ENCODE measurements at places on chromosomes 13 and 19. TPM values are rescaled to one million over a fixed set of nuclear protein-coding genes. Genes with fewer than 3 reads are reported as not detected.

UNC13A gene
- 57.4 TPM for polyA plus RNA-seq

PALM gene
- polyA plus RNA-seq: 260 TPM

DNA sequence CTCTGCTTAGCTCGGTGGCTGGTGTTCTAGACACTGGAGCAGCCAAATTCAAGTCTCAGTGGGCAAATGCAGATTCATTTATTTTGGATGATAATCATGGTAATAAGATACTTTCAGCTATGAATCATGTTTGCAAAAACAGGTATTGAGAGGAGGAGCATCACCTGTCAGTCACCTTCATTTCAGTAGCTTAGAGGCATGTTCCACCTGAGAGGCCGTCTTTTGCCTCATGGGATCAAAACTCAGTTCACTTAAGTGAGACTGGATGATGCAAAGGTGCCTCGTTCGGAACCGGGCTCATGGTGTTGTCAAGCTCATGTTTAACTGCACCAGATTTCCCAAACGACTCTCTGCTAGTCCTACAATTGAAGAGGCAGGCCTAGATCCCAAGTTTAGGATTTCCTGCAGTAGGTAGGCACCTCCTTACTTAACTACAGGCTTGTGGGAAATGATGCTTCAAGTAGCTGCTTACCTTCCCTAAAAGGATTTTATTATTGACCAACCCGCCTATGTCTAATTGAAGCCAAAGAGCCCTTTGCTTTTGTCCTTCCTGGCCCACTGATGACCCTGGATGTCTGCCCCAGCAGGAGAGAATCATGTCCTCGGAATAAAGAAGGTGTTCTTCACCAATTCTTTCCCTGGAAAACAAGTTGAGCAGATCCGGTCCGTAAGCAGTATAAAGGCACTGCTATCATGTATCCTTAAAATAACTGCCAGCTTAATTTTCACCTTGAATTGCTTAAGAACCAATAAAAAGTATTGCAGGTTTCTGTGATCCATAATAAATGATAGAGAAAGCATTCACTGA, 60.0 kb downstream of the ZAR1L start:
- no peak for DNase-seq

- no peak for DNase-seq
Measured at GRCh38 chr19:4075373-4075772, 8.7 kb upstream of the ZBTB7A start.

DNA sequence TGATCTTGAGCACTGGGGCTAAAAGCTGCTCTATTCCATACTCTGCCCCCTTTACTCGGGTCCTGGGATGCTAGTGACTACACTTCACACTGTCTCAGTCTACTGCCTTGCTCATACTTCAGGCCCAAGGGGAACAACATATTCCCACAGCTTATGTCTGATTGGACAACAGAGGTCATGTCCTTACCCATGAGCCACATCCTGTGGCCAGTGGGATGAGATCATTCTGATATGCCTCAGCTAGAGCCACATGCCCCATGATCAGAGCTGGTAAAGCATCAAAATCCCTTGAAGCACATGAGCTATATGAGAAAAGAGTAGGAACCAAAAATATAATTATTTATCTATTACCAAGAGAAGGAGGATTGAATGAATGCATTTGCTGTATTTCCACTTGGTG, 290.1 kb upstream of the TSHZ3 start:
- no peak for DNase-seq

GRCh38 chr19:31825134-31826094, 476.2 kb upstream of the TSHZ3 start:
- DNase-seq: no peak

GRCh38 chr13:111937777-111938311, 129.1 kb upstream of the SOX1 start:
- no peak for DNase-seq

ZNF99 gene
- 0.26 TPM for polyA plus RNA-seq

DNA sequence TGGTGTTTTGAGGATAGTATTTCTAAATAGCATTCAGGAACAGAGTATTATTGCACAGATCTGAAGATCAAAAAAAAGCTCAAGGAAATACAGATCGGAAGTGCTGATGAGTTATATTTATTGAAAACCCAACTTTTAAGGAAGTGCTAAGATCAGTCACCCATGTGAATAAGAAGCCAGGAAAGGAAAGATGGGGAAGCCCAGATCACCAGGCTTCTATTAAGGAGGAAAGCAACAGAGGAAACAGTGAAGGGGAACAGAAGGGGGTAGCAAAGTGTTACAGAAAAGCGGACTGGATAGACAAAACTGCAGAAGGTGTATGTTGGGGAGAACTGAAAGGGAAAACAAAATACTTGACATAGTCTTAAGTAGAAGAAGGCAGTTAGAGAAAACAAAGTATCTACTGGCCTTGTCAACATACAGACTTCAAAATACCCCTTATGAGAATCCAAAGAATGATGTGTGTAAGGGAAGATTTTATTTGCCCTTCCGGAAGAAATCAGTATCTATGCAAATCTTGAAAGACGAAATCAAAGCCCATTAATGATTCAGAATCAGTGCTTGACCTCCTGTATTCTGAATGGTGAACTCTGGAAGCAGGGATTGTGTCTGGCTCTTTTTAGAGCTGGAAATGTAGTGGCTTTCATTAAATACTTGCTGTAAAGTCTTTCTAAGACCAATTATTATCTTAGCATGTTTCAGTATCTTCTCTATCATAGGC, 12.1 kb downstream of the UFM1 start:
- DNase-seq: no peak

DNA sequence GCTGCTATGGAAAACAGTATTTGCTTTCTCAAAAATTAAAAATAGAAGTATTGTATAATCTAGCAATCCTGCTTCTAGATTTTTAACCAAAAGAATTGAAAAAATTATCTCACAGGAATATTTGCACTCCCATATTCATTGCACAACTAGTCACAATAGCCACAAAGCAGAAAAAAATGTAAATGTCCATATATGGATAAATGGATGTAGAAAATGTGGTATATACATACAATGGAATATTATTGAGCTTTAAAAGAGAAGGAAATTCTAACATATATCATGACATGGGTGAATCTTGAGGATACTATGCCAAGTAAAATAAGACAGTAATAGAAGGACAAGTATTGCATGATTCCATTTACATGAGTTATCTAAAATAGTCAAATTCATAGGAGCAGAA, 2753.0 kb downstream of the PCDH9 start:
- no peak for DNase-seq

DNA sequence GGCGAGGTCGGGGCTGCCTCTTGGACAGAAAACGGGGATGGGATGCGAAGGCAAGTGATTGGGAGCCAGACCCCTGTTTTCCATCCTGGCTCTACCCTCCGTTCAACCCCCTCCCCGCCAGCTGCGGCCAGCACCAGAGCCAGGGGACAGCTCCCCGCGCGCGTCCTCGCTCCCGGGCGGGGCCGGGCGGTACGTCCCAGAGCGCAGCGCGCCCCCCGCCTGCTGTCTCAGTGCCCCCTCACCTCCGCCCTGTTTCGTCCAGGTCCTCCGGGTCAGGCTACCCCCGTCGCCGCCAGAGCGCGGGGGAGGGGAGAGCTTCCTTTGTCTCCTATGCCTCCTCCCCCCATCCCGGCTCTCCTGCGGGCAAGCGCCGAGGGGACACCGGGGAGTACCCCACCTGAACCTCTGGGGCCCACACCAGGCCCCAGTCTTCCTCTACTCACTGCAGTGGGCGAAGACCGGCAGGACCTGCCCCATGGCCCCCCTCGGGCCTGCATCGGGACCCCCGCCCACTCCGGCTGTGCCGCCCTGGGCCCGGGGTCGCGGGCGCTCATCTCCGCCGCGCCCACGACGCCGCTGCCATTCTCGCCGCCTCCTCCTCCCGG, 396 bp downstream of the RTN2 start:
- DNase-seq: no peak

COX7A1 gene
- polyA plus RNA-seq: 22.2 TPM

- DNase-seq: no peak
Measured at GRCh38 chr13:20217168-20217567, 15.0 kb downstream of the GJB6 start.

Measured in spinal cord (tissue), 10 donors.